ENCODE measurements at places on chromosomes 16 and 17.
A peak's percentile ranks its signal among the peaks of the same experiment; 100 is the strongest.

DNA sequence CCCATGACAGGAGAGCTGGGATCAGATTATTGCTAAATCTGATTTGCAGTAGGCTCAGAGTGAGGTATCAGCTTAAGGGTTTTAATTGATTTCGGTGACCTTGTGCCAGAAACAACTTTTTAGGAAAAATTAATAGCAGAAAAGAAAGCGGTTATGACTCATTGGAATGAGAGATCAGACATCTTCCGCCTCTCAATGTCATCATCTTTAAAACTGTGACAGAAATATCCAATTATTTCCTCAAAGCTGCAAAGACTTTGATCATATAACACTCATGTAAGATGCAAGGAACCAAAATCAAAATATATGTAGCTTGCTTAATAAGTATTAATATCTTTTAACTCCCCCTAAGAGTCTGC is 190.1 kb upstream of the FOXF1 start:
- ATAC-seq = no peak

DNA sequence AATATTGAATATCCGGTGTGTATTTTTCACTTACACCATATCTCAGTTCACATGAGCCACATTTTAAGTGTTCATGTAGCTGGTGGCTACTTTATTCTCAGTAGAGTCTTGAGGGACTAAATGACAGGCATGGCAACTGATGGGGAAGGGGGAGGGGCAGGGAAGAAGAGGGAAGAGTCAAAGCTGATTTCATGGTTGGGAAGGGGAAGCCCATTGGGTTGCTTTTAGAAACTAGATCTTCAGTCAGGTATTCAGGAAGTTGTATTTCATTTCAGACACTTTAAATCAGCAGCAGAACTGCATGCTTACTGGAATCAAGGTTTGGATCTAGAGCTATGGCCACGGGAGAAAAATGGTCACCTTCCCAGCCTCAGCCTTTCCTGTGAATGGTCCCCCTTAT is 2.9 kb upstream of the WIPI1 start:
- ATAC-seq = no peak

DNA sequence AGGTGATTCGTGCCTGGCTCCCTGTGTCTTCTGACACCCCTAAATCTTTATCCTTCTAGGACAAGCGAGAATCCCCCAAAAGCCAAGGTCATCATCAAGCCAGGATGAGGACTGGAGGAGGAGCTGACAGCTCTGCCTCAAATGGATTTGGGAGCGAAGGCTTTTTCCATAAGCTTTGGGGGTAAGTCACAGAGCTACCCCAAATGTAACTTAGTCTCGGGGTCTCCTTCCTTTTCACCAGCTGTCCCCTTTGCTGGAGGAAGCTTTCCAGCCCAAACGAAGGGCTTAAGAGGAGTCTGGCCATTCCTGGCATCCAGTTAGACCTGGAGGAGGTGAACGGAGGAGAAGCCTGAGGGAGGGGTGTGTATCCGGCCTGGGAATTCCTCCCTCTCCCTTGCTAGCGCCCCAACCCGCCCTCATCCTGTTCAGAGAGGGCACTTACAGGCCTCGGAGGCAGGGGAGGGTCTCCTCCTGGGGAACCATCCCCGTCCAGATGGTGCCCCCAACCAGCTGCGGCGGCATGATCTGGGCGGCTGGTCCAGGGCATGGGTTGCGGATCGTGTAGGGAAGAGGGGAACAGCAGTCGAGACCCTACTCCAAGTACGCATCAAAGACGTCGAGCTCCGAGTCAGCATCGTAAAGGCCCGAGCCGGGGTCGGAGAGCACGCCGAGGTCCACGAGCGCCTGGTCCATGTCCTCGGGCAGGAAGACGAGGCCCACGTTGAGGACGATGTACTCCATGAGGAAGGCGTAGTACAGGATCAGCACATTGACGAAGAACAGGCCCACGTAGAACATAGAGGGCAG is 938 bp downstream of the DEXI start:
- no peak for ATAC-seq

GRCh38 chr16:49414671-49415070 is 41.1 kb downstream of the C16orf78 start:
- ATAC-seq = no peak

DNA sequence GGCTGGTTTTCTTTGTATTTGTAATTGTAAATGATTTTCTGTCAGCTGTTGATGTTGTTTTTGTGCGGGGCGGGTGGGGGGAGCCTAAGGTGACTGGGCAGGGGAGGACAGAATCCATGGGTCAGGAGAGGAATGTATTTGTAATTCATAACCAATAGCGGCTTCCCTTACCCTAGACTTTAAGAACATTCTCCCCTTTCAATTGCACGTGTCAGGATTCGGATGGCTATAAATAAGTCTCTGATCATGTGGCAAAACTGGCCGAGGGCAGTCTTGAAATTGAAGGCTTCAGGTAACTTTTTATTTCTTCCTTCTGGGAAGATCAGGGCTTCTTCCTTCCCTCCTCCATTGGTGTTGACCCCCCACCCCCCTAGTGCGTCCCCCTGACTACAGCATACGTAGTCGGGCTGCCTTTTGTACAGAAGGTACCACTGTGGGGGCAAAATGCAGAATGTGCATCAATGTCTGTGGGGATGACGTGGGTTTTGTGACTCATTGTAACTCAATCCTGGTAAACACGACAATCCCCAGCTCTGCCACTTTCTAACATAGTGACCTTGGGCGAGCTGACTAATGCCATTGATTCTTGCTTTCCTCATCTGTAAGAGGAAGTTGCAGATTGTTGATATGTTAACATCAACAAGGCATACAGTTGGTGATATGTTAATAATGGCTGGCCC is 16.2 kb downstream of the MARCHF10 start:
- ATAC-seq = no peak

- ATAC-seq = no peak
Observed at GRCh38 chr16:4800290-4801041, 2.0 kb downstream of the ROGDI start.

- no peak for ATAC-seq
Observed at GRCh38 chr17:76017481-76018339, 9.4 kb downstream of the EVPL start.

DNA sequence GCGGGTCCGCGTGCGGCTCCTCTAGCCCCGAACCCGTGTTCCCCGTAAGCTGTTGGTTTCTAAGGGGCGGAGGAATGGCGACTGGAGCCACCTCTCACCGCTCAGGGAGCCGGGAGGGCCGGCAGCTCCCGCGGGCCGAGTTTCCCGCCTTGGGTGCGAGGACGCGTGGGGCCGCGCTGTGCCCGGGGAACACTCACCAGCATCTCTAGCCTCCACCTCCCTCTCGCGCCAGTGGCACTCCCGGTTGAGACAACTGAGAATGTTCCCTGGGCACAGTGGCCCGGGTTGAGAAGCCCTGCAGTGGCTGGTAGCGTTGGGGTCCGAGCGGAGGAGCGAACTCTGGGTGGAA is 560 bp downstream of the TELO2 start:
- ATAC-seq = peak; percentile 6

DNA sequence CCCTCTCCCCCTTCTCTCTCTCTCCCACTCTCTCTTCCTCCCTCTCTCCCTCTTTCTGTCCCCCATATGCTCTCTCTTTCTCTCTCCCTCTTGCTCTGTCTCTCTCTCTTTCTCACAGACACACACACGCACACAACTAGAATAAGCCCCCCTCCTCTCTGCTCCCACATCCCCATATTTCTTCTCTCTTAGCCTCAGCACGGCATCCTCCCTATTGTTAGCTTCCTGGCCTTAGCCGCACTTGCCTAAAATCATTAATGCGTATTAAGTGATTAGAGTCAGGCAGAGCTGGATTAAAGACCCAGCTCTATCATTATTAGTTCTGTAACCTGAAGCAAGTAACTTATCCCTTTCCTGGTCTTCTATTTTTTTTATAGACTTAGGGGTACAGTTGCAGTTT is 319.0 kb upstream of the C16orf82 start:
- no peak for ATAC-seq

- no peak for ATAC-seq
Observed at GRCh38 chr16:89361751-89362539, 128.4 kb downstream of the ANKRD11 start.

DNA sequence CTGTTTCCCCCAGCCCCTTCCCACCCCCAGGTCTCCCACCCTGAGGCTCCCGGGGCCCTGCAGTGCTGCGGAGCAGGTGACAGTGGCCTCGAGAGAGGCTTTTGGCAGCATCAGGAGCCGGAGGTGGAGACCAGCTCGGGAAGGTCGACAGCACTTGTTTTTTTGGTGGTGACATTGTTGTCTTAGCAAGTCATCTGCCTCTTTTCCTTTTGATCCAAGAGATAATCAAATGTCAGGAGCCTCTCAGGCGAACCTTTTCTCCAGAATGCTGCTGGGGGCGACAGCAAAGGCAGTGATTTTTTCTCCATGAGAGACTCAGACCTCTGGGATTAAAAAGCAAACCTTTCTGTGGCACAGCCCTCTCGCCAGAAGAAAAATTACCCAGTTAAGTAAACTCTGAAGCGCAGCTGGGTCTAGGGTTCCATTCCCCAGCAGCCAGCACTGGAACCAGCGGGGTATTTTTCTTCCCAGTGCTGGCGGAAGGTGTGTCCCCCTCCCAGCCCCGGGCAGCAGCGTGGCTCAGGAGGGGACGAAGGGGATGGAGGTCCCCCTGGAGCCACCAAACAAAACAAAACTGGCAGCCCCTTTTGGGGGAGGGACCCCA is 37.2 kb downstream of the GRIN2C start:
- no peak for ATAC-seq

GRCh38 chr17:36849871-36850348 is 87.4 kb upstream of the LHX1 start:
- peak; percentile 67 for ATAC-seq

- ATAC-seq = no peak
Observed at GRCh38 chr17:28115046-28115445, 72.6 kb downstream of the NLK start.

GRCh38 chr16:88116121-88116520 is 164.9 kb downstream of the BANP start:
- no peak for ATAC-seq

GRCh38 chr17:45277216-45277849 is 15.4 kb upstream of the SPATA32 start:
- peak; percentile 89 for ATAC-seq

- ATAC-seq = no peak
Observed at GRCh38 chr16:85234310-85235204, 122.3 kb upstream of the CIBAR2 start.

GRCh38 chr16:48542966-48543365 is 67.0 kb downstream of the N4BP1 start:
- no peak for ATAC-seq

DNA sequence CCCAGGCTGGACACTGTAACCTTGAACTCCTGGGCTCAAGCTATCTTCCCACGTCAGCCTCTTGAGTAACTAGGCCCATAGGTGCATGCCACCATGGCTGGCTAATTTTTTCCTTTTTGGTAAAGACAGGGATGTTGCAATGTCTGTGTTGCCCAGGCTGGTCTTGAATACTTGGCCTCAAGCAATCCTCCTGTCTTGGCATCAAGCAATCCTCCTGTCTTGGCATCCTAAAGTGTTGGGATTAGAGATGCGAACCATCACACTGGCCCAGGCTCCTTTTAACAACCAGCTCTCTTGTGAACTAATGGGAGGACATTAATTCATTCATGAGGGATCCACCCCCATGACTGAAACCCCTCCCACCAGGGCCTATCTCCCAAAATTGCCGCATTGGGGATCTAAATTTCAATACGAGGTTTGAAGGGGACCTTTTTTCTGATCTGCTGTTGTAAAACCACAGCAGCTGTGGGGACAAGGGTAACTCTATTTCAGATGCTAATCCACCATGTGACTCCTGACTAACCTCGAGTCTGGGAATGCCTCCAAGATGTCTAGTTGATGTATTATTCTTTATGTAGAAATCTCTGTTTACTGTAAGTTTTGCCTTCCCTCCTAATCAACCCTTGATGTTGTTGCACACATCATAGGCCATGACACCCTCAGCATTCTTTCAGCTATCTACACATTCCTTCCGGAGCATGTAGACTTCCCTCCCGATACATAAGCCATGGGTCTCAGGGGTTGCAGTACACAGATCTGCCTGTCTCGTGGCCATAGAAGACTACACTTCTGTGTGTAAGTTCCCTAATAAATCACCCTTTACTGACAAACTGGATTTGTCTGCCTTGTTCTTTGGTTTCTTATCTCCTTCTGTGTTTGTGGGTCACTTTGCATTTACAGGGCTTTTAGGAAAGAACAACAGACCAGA is 37.6 kb downstream of the RNF112 start:
- ATAC-seq = no peak

DNA sequence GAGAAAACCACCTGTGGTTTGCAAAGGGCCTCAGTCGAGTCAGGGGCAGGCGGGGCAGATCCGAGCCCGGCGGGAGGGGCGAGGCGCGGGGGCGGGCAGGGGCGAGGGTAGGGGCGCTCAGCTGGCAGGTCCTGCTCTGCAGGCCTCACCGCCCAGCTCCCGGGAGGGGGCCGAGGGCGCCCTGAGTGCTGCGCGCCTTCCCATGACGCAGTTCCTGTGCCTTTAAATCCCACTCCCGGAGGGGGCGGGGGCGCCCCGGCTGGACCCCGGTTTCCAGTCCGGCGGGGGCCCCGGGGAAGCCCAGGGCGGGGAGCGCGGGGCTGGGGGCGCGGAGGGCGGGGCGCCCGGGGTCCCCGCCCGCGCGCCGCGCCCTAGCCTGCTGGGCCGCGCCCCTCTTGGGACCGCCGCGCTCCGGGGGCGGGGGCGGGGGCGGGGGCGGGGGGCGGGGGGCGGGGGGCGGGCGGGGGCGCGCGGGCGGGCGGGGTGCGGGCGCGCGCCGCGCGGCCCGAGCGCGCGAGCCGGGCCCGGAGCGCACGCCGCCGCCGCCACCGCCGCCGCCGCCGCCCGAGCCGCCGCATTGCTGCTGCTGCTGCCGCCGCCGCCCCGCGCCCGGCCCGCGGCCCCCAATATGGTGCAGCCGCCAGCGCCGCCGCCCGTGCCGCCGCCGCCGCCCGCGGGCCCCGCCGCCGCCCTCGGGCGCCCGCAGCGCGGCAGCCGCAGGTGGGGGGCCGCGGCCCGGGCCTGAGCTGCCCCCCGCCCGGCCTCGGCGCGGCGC is at the start of gene JPH3:
JPH3 (plus strand) TSS at position 508 of the 775 bp plus-strand sequence. CDS start 639 bp downstream, outside the sequence.
- ATAC-seq = no peak

- ATAC-seq = peak; percentile 91
Observed at GRCh38 chr16:53518550-53519416, 15.8 kb upstream of the AKTIP start.

DNA sequence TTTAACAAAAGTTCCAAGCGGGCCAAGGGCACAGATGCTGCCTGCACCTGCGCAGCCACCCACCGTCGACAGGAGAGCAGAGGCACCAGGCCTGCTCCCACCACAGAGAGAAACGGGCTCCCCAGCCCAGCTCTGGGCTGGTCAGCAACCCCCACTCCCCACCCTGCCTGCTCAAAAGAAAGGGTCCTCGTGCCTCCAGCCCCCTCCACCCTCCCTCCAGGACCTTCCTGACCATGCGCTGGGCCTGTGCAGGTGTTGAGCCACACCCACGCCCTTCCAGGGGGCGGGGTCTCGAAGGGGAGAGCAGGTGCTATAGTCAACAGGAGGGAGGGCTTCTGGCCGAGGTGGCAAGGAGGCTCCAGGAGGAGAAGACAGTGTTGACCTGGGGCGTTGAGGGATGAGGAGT is 25.3 kb downstream of the ZNF778 start:
- no peak for ATAC-seq

Data from activated CD4-positive, CD25-positive, alpha-beta regulatory T cell treated with anti-CD3 and anti-CD28 coated beads, Interleukin-2, amount 50 U/mL, for 24 hours (primary cell).